ENCODE measurements at places on chromosomes 3 and 15.
A peak's percentile ranks its signal among the peaks of the same experiment; 100 is the strongest.

DNA sequence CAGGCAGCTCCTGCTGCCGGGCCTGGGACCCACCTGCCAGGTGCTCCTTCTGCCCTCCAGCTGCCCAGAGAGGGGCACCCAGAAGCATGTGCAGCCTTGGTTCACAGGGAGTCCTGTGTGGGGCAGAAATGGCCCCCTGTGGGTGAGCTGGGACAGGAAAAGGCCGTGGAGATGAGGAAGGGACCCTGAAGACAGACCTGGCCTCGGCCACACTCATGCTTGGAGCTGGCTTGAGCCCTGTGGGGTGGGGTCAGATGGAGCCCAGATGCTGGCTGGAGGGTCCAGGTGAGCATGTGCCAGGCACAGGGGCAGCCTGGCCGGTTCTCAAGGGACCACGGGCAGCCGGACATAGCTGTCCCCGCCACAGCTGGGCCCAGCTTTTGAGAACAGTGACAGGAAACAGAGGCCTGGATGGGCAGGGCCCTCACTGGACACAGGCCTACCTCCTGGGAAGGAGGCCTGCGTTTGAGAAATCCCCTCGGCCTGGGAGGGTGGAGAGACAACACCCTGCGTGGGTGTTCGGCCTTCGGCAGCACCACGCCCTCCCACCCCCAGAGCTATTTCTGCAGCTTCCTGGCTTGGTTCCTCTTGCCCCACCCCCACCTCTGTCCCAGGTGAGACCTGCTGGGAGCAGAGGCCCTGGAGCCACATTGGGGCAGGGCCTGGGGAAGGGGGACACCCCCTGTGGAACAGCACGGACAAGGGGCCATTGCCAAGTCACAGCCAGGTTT lies 132.6 kb upstream of the MEF2A start:
- no peak for DNase-seq

DNA sequence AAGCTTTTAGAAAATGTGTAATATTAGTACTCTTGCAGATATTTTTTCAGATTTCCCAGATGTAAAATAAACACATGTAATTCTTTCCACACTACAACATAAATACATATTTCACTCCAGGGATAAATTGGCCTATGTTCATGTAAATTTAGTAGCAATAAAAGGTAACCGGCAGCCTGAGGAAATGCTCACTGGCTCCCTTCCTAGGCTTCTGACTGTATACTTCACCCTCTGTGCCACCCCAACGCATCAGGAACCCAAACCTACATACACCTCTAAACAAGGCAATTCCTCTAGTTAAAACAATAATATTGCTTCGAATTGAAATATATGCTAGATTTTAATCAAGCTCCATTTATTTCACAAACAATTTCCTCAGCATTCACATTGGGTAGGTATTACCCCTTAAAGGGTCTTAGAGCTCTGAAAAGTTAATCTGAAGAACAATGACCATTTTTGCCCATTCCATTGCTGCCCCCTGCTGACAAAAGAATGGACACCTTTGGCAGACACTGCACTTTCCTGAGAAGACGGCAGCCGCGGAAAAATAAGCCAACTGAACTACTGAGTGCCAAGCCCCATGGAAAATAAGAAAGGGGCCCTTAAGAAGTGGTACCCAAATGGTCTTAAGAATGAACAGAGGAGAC lies 212.5 kb downstream of the OSBPL10 start:
- peak; percentile 73 for DNase-seq

GRCh38 chr3:117526470-117527079 lies 817.0 kb downstream of the TUSC7 start:
- DNase-seq: peak; percentile 69

GRCh38 chr3:177229791-177230190 lies 32.5 kb upstream of the TBL1XR1 start:
- peak; percentile 24 for DNase-seq

All from choroid plexus epithelial cell (primary cell).